COR-L47 (cell line): ENCODE measurements at places on chromosomes 13 and 19.

DNA sequence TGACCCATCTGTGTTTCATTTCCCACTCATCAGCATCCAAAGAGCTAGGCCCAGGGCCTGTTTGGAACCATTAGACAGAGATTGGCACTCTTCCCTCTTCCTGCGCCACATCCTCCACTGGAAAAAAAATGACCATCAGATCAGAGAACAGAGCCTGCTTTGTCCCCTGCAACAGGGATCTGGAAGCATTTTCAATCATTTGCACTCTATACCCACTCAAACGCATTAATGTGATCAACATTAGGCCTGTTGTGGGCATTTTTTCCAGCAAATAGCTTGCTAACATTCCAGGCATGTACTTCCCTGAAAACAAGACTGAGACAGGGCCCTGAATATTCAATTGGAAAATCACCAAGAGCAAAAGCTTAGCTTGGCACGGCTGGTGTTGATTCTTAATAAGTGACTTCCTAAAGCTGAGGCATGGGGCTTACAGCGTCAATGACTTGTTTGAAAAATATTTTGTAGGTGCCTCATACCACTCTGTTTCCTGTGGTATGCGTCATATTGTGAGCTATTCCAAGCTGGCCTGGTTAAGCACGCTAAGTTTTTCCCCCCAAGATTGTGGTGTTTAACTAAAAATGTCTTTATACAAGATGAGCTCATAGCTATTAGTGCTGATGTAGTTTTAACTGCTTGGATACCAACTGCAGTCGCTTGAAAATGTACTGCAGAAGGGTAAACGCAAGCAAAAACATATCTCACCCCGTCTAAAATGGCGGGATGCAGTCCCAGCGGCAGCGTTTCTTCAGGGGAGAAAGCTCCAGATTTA lies 404.4 kb downstream of the SPRY2 start:
- no peak for DNase-seq

DNA sequence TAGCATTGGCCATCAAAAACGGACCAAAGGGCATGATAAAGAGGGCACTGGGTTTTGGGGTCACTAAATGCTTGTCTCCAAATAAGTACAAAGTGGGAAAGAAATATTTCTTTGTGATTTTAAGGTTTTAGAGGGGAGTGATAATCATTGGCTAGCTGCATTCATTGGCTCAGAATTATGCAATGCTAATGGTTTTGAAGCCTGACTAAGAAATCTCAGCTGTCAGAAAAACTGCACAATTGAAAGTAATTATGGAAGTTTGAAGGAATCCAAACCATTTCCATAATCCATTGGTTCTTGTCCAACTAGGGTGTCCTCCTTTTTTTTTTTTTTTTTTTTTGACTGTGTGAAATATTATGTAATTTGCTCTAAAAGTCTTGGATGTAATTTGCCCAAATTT lies 88.2 kb upstream of the ARGLU1 start:
- DNase-seq = no peak

DNA sequence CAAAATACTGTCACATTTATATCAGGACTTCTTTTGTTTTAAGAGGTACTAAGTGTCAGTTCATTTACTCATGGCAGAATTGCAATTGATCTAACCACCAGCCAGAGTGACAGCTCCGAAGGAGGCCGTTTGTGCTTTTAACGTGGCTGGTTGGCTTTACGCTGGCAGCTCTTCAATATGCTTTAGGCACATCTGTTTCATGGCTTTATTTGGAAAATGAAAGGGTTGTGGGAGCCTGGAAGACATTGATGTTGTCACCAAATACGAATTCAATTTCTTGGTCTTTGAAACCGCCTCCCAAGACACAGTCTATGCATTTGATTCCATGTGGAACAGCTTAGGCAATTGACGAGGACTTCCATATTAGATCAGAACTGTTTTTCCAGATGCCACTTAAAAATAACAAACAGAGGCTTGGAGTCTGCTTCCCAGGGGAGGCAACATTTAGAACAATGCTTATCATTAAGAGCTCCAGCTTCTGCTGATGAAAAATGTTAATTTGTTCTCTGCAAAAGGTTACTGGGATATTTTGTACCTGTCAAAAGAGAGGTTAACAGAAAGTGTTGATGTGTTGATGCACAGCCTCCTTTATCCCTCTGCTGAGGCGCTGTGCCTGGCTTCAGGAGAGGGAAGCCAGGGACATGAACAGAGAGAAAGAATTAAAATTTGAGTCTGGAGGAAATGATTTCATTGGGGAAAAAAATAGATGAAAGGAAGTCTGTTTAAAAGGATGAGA lies 64.0 kb upstream of the TNFRSF19 start:
- no peak for DNase-seq

GRCh38 chr19:38224014-38224862 lies at the start of gene DPF1:
DPF1 (minus strand) TSS chr19:38224222; CDS start chr19:38224142, 80 bp downstream.
- DNase-seq = peak; percentile 80

- DNase-seq = peak; percentile 56
Observed at GRCh38 chr19:56252699-56253422, 19.7 kb upstream of the EDDM13 start.

DNA sequence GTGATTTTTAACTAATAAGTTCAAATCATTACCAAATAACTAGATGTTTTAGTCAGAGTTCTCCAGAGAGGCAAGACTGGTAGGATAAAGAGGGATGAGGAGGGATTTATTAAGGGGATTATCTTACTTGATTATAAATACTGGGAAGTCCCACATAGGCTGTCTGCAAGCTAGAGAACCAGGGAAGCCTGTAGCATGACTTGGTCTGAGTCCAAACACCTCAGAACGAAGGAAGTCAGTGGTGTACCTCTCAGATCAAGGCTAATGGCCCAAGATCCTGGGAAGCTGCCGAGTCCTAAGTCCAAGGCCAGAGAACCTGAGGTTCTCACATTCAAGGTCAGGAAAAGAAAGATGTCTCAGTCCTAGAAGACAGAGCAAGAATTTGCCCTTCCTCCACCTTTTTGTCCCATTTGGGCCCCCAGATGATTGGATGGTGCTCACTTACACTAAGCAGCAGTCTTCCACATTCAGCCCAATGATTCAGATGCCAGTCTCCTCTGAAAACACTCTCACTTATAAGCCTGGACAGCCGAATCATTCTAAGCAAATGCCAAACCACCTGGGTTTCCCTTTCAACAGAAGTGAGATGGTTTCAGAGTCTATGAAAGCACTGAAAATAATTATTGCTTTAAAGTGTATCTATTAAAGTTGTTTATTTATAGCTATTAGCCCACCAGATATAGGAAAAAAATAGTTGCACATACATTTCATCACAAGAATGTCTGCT lies 1599.2 kb downstream of the OLFM4 start:
- no peak for DNase-seq

GRCh38 chr13:48851707-48852106 lies 124.0 kb upstream of the FNDC3A start:
- no peak for DNase-seq

DNA sequence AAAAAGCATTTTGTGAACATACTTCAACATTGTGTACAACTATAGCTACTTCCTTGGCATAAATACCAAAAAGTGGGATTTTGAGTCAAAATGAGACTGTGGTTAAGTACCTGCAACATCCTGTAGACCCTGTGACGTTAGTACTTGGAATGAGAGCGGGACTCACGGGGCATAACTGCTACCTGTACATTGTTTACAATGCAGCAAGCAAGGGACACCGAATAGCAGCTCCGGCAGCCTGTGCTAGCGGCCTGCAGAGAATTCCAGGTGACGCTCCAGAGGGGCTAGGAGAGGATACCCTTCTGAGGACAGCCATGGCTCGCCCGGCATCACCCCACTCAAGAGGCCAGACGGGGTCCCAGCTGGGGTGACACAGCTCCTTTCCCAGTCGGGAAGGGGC lies 824 bp upstream of the ZNF331 start:
- no peak for DNase-seq

DNA sequence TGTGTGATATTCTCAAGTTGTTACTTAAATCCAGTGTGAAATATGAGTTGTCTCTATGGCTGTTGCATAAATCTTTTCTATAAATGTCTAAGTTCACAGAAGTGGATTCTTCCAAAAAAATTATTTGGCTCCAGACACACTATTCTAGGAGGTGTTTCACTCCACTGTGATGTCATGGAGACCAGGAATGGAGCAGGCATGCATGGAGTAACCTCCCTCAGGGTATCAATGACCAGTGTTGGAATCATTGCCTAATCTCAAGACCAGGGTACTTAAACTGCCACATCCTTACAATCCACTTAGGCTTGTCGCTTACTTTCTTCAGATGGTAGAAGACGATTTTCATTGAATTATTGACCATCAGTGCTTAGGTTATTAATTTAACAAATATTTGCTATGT lies 55.4 kb downstream of the LRRC63 start:
- DNase-seq = no peak
